ENCODE measurements at places on chromosomes 6 and 20.

DNA sequence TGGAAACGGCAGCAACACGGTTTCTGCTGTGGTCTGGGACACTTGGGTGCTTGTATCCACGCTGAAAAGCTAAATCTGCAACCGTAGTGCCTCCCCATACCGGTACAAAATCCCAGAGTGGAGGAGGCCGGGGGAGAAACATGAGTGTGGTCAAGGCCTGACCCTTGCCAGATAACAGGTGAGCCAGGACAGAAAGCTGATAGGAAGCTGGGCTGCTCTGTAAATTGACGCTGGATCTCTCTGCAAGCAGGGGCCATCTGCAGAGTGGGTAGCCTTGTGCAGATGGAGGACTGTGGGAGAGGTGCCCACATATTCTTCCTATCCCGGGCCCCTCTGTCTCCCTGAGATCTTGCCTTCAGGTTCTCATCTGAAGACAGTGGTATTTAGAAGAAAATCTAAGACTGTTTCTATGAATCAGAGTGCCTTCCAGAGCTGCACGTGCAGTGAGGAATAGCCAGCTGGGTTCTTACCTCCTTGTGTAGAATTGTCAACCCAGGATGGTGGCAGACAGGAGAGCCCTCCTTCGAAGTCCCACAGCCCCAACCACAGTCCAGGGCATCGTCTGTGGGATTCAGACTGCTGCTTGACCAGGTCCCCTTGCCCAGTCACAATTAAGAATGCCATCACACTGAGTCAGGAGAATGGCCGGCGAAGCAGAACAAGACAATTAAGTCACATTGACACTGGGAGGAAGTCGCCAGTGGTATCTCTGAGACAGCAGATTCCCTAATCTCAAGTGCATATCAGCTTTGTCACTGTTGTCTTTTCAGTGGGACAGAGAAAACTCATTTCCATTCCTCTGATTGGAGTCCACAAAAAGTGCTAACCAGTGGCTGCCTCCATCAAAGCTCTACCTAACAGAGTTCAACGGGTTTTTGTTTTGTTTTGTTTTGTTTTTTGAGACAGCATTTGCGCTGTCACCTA lies 100.0 kb upstream of the RIPOR2 start:
- no peak for DNase-seq

DNA sequence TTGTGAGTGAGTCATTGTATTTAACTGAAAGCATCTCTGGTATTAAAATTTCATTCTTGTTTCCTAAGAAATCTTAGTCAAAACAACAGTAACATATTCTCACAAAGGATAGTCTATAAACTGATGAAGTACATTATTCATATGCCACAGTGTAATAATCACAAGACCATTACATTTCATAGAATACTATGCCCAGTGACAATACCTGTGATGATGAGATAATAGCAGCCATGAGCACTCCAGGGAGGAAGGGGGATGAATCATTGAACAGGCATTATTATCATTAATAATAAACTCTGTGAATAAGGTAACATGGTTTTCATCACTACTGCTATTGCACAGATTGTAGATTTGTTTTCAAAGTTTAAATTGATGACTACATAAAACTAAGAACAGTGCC lies 667.9 kb downstream of the EPM2A start:
- no peak for DNase-seq

DNA sequence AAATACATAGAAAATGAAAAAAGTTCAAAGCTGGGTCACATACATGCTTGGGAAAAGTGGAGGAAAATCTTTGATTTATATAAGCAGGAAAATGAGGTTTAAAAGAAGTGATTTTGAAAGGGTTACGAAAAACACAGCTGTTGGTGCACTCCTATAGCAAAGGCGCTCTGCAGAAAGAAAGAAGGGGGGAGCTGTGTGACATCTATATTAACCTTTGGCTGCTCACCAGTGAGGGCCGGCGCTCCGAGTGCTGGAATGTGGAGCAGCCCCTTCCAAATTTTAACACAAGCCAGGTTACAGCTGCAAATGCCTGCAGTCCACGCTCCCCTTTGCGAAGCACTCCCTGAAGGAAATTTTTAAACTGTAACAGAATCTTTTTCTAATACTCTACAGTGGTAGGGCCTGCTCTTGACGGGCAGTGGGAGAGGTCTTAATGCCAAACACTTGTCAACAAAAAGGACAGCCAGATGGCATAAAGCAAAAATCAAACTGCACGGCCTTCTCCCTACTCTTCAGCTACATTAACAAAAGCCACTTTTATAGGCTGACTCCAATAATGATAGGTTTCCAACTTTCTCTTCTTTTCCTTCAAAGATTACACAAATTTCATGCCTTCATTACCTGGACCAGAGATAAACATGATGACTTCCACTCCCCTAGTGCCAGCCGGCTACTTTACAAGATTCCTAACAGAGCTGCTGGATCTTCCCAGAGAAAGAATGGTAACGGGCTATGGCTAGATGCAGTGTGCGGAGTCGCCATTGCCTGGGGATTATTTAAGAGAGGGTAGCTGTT lies 4.8 kb downstream of the BMP7 start:
- no peak for DNase-seq

- DNase-seq, result no peak
These were observed 574.9 kb upstream of the CHD6 start for GRCh38 chr20:42193119-42193518.

- DNase-seq, result peak; percentile 24
These were observed 250.0 kb downstream of the SLC24A3 start for GRCh38 chr20:19462491-19462890.

DNA sequence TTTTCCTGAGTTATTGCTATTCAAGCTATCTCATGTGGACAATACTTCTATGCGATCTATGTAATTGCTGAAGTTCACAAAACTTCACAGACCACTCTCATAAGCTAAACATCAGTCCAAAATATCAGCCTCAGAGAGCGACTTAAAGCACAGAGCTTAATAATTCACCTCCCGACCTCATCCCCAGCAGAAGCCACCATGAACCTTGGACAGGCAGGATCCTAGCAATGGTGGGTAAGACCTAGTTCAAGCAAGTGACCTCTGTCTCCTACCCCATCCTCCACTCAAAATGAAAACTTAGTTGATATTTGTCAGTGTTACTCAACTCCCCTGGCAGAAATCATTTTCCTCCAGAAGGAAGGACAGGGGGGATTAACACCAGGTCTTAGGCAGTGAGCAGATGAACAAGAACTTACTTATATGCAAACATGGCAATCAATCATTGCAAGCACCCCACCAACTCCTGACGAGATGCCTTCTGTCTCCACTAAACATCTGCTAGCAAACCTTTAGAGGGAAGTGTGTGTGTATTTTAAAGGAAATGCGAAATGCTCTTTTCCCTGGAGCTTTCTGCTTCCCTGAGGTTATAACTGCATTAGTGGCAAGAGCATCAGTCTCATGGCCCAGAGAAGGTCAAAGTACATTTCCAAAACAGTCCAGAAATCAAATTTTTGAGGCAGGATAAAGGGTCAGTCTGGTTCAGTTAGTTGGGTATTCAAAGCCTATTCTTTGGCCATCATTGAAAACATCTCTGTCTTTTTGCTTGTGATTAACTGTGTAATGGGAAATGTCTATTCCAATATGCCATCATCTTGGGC lies 90.0 kb downstream of the SLC22A23 start:
- DNase-seq, result no peak
